Activated naive CD8-positive, alpha-beta T cell treated with anti-CD3 and anti-CD28 coated beads for 36 hours (primary cell): ENCODE measurements at places on chromosomes 2 and 18. TPM values are rescaled to one million over a fixed set of nuclear protein-coding genes. Genes with fewer than 3 reads are reported as not detected.
A peak's percentile ranks its signal among the peaks of the same experiment; 100 is the strongest.

DNA sequence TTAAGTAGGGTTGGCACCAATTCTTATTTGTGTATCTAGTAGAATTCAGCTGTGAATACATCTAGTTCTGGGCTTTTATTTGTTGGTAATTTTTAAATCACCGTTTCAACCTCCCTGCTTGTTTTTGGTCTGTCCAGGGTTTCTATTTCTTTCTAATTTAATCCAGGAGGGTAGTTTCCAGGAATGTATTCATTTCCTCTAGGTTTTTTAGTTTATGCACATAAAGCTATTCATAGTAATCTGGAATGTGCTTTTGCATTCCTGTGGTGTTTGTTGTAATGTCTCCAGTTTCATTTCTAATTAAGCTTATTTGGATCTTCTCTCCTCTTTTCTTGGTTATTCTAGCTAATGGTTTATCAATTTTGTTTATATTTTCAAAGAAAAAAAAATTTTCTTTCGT is 1361.8 kb upstream of the DDX18 start:
- DNase-seq: no peak
- no peaks in the 10 kb centered on the region for H3K36me3 ChIP-seq
- no peaks in the 10 kb centered on the region for H3K4me1 ChIP-seq
- no peaks in the 10 kb centered on the region for H3K27me3 ChIP-seq
- no peak overlapping the region for H3K27ac ChIP-seq
- H3K4me3 ChIP-seq: no peak overlapping the region

GRCh38 chr2:118124288-118124891 is 36.1 kb downstream of the INSIG2 start:
- peaks cover 29% of the 10 kb centered on the region for H3K27me3 ChIP-seq
- H3K36me3 ChIP-seq: peaks cover 1% of the 10 kb centered on the region
- no peak overlapping the region for H3K27ac ChIP-seq

DNA sequence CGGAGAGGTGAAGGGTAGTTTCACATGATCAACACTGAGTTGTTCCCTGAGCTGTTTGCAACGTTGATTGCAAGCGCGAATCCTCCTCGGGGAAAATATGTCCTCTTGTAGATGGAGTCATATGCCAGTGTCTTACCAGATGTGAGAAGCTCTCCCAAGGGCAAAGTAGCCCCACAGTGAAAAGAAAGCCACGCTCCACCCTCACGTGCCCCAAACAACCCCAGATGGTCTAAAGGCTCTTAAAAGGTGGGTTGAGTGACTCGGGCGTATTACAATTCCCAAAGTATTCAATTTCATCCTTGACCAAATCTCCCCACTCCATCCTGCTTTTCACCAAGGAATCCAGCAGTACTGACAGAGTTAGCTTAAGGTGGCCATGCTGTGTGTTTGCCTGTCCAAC is 332.1 kb upstream of the SOX11 start:
- H3K36me3 ChIP-seq: no peaks in the 10 kb centered on the region
- H3K4me1 ChIP-seq: no peaks in the 10 kb centered on the region
- no peak overlapping the region for H3K4me3 ChIP-seq

DNA sequence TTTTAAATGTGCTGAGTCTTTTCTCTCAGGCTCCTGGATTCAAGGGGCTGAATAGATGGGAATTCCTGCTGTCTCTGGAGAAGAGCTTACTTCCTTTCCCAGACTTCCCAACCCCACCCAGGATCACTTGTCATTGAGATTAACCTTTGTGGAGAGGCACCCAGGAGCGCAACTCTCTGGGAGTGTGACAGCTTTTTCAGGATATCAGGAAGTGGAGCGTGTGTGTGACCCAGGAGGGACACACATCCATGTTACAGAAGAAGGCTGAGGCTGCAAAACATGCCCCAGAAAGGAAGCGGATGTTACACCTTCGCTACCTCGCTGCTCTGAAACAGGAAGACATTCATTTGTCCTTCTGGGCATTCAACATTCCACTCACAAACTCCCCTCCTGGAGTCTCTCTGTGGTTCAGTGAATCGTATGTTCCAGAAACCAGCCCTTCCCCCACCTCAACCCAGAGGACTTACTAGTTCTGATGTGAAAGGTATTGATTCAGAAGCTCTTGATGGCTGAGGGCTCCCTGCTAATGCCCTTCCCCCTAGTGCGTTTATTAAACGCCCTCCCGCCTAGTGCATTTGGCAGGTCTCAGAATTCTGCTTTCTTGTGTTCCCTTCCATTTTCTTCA is 523.9 kb downstream of the TNS1 start:
- DNase-seq: no peak
- H3K36me3 ChIP-seq: no peaks in the 10 kb centered on the region
- no peaks in the 10 kb centered on the region for H3K4me1 ChIP-seq
- no peak overlapping the region for H3K4me3 ChIP-seq
- no peaks in the 10 kb centered on the region for H3K27me3 ChIP-seq
- no peak overlapping the region for H3K27ac ChIP-seq

GRCh38 chr2:182650704-182651103 is 65.4 kb upstream of the DNAJC10 start:
- no peaks in the 10 kb centered on the region for H3K4me1 ChIP-seq
- no peaks in the 10 kb centered on the region for H3K27me3 ChIP-seq
- DNase-seq: no peak
- no peaks in the 10 kb centered on the region for H3K36me3 ChIP-seq
- no peak overlapping the region for H3K4me3 ChIP-seq
- no peak overlapping the region for H3K27ac ChIP-seq

- no peak overlapping the region for H3K27ac ChIP-seq
- H3K4me3 ChIP-seq: no peak overlapping the region
- H3K27me3 ChIP-seq: no peaks in the 10 kb centered on the region
- H3K4me1 ChIP-seq: peaks cover 12% of the 10 kb centered on the region
- H3K36me3 ChIP-seq: no peaks in the 10 kb centered on the region
Measured at GRCh38 chr2:177281400-177282180, 17.1 kb upstream of the NFE2L2 start.

- no peak for DNase-seq
- no peak overlapping the region for H3K27ac ChIP-seq
- H3K27me3 ChIP-seq: no peaks in the 10 kb centered on the region
Measured at GRCh38 chr18:51857989-51858388, 482.0 kb upstream of the DCC start.

- H3K27me3 ChIP-seq: no peaks in the 10 kb centered on the region
- peaks cover 20% of the 10 kb centered on the region for H3K36me3 ChIP-seq
- H3K4me1 ChIP-seq: peaks cover 5% of the 10 kb centered on the region
- no peak for DNase-seq
- H3K27ac ChIP-seq: no peak overlapping the region
- no peak overlapping the region for H3K4me3 ChIP-seq
Measured at GRCh38 chr2:232211743-232212686, 166.5 kb upstream of the ALPP start.

DNA sequence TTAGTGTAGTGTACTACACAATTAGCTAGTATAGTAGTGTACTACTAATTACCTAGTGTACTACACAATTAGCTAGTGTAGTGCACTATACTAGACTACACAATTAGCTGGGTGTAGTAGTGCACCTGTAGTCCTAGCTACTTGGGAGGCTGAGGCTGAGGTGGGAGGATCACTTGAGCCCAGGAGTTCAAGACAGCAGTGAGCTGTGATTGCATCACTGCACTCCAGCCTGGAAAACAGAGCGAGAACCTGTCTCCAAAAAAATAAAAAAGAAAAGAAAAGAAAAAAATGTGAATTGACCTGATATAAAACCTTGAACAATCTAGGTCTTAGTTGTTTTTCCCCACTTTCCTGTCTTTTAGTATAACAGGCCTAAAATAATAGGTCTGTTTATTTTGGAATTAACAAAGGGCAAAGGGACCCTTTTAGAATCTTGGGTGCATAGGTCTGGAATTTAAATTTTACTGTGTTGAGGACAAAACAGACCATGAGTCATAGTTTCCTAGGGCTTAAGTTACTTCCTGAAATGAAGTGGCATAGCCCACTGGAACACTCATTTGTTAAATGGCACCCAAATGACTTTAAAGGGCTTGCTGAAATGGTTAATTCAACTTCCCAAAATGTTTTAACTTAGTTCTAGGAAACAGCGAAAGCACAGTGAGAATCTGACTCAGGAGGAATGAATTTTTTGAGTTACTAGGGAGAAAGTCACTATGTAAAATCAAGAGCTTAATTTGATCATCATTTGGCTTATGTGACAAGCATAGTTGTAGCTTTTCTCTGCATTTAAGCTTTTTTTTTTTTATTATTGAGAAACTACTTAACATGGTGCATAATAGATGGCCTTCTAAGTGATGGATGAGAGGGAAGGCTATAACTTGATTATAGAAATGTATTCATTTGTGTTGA is 50.7 kb upstream of the ARL5A start:
- no peak overlapping the region for H3K27ac ChIP-seq
- H3K27me3 ChIP-seq: no peaks in the 10 kb centered on the region
- no peak overlapping the region for H3K4me3 ChIP-seq

- peaks cover 3% of the 10 kb centered on the region for H3K36me3 ChIP-seq
- H3K4me1 ChIP-seq: peaks cover 41% of the 10 kb centered on the region
- H3K27ac ChIP-seq: peak overlapping the region; percentile 91
- DNase-seq: peak; percentile 71
- no peaks in the 10 kb centered on the region for H3K27me3 ChIP-seq
Measured at GRCh38 chr2:161077367-161078210, 82.6 kb upstream of the TANK start.

DNA sequence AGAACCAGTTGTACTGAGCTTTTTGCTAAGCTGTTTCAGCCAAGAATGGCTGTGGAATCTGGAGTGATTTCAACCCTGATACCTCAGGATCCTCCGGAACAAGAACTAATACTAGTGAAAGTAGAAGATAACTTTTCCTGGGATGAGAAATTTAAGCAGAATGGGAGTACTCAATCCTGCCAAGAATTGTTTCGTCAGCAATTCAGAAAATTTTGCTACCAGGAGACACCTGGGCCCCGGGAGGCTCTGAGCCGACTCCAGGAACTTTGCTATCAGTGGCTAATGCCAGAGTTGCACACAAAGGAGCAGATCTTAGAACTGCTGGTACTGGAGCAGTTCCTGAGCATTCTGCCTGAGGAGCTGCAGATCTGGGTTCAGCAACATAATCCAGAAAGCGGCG is 1.6 kb downstream of the ZNF397 start:
- H3K27me3 ChIP-seq: no peaks in the 10 kb centered on the region
- H3K4me1 ChIP-seq: peaks cover 12% of the 10 kb centered on the region
- no peak overlapping the region for H3K27ac ChIP-seq
- H3K4me3 ChIP-seq: peak overlapping the region; percentile 93

DNA sequence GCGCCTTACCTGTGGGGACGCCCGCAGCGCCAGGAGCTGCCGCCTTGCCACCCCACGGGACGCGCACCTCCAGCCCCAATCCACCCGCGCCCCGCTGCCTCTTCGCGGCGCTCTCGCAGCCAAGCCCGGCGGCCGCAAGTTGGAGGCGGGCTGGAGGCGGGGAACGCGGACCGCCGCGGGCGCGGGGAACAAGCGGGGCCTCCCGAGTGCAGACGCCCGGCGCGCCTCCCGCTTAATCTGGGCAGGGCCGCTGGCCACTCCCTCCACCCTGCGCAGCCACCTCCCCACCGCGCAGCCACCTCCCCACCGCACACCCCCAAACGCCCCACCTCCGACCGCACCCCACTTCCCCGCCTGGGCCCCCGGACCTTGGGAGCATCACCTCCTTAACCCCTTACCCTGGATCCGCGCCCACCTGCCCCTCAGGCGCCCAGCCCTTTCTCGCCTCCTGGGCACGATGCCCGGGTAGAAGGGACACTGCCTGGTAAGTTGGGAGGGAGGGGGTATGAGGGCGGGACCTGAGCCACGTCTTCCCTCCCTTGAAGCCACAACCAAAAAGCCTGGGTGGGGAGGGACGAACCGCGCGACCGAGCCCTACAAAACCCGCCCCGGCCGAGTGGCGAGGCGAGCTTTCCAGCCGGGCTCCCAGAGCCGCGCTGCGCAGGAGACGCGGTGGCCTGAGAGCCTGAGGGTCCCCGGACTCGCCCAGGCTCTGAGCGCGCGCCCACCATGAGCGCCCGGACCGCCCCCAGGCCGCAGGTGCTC is at the start of the genes COL4A3 and COL4A4:
TSS of gene COL4A3 (plus strand) at position 627 of the 765 bp plus-strand sequence. CDS start at position 730, 103 bp downstream.
TSS of gene COL4A4 (minus strand) at position 208 of the 765 bp plus-strand sequence. CDS start 16,722 bp downstream, outside the sequence.
- peak within 1 kb of the TSS; percentile 52 for H3K4me3 ChIP-seq
- H3K36me3 ChIP-seq: no peaks in the 10 kb centered on the region
- peak; percentile 27 for DNase-seq
- peaks cover 82% of the 10 kb centered on the region for H3K27me3 ChIP-seq
- H3K27ac ChIP-seq: no peak within 1 kb of the TSS

GRCh38 chr2:8587920-8588830 is 93.7 kb upstream of the ID2 start:
- H3K27ac ChIP-seq: no peak overlapping the region
- H3K27me3 ChIP-seq: peaks cover 23% of the 10 kb centered on the region
- DNase-seq: no peak
- H3K4me3 ChIP-seq: no peak overlapping the region

GRCh38 chr2:233491326-233491725 is 75.3 kb downstream of the USP40 start:
- H3K36me3 ChIP-seq: peaks cover 3% of the 10 kb centered on the region
- H3K4me1 ChIP-seq: peaks cover 1% of the 10 kb centered on the region
- H3K27ac ChIP-seq: no peak overlapping the region
- H3K27me3 ChIP-seq: no peaks in the 10 kb centered on the region

DNA sequence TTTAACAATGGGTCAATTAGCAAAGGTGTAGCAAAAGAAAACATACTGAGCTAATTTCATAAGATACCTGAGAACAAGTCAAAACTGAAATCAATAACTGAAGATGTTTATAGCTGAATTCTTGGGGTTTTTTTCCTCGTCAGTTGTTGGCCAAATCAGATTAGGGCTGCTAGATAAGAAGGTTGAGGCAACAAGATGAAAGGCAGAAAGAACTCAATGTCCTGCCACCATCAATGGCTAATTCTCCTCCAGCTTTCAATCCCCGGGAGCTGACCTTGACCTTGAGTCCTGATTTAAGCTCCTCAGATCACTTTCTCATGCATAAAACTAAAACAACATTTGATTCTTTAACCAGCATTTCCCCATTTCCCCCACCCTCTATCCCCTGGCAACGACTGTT is 61.8 kb downstream of the MREG start:
- H3K4me3 ChIP-seq: no peak overlapping the region
- peaks cover 3% of the 10 kb centered on the region for H3K36me3 ChIP-seq
- H3K27me3 ChIP-seq: no peaks in the 10 kb centered on the region
- DNase-seq: no peak

Gene PPIG
- 67.3 TPM for total RNA-seq

Gene RETSAT
- 21.5 TPM for total RNA-seq

Gene ANKAR
- 2.4 TPM for total RNA-seq

Gene COX7A2L
- 110 TPM for total RNA-seq

Gene TDRD15
- total RNA-seq: not detected

Gene ALK
- not detected for total RNA-seq

Gene UGT1A1
- not detected for total RNA-seq

Gene PKDCC
- not detected for total RNA-seq

Gene OTOS
- not detected for total RNA-seq

Gene ANO7
- 3.4 TPM for total RNA-seq

Gene TRIM43
- total RNA-seq: not detected

Gene RTN4
- 86.5 TPM for total RNA-seq

Gene SERPINB10
- total RNA-seq: not detected
